ENCODE measurements at places on chromosomes 2 and 18.

GRCh38 chr2:239209783-239210182, 191.0 kb downstream of the HDAC4 start:
- DNase-seq, result no peak

- DNase-seq, result no peak
These were observed 33.1 kb upstream of the SMAD7 start for GRCh38 chr18:48983793-48984437.

- DNase-seq, result no peak
These were observed 232.2 kb downstream of the MYCN start for GRCh38 chr2:16172324-16173175.

DNA sequence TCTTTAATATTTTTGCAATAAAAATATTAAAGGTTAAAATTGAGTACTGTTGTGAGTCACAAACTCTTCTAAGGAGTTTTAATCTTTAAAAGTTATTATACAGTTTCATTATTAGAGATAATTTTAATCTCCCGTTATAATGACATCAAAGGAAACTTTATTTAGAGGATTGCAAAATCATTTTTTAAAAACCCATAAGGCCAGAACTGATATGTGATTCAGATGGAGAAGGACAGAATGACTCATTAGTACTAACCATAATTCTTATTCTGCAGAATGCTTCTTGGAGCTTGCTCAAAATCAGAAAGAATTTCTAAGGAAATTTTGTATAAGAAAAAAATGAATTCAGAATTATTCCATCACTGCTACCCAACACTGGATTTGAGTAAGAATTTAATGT, 12.5 kb upstream of the HNRNPLL start:
- no peak for DNase-seq

GRCh38 chr18:59268721-59269562, 4.3 kb downstream of the RAX start:
- peak; percentile 59 for DNase-seq

- no peak for DNase-seq
These were observed 29.1 kb upstream of the MGAT4A start for GRCh38 chr2:98759827-98760625.

DNA sequence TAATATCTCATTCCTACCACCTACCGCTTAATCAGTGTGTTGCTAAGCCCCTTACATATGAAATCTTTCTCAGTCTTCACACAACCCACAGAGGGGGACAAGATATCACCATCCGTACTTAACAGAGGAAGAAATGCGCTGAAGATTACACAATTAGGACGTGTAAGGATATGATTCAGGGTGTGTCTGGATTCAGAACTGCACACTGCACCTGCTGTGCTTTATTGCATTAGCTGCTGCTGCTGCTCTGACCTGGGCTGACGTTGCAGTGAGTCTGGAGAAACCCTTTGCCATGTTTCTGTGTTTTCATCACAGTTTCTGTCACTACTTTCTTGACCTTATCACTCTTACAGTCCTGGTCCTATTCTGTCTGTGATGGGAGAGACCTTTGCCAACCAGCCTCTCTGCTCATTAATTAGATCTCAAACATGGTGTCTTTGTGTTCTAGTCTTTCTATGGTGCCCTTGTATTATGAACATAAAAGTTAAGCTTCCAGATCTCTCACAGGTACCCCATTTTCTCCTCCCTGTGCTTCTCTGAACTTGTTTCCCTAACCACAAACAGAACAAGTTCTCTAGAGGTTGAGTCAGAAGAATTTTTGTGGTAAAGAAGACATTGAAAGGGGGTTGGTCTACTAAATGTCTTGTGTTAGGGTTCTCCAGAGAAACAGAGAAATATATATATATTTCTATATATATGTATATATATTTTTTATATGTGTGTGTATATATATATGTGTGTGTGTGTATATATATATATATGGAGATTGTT, 92.9 kb upstream of the CYP1B1 start:
- no peak for DNase-seq

- DNase-seq, result no peak
These were observed 112.3 kb downstream of the MEP1B start for GRCh38 chr18:32301976-32302743.

DNA sequence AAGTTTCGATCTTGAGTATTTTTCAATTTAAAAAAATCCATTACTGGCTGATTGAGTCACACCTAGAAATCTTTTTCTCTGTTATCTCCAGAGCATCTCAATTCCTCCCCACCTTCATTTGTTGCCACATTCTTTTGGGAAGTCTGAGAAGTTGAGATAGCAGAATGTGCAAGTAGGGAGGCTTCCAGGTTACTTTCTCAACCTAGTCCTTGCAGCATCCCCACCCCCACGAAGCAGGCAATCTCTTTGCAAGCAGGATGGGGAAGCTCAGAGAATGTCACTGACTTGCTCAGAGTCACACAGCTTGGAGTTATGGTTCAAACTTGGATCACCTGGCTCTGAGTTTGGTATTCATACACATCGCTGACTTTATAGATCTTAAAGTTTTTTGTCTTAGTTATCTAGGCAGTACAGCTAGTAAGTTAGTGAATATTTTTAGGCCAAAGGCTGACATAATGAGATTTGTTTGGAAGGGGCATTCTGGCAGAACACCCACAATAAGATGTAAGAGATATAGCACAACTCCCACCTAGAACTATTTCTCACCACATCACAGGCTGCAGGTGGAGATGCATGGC, 25.9 kb upstream of the LCLAT1 start:
- no peak for DNase-seq

DNA sequence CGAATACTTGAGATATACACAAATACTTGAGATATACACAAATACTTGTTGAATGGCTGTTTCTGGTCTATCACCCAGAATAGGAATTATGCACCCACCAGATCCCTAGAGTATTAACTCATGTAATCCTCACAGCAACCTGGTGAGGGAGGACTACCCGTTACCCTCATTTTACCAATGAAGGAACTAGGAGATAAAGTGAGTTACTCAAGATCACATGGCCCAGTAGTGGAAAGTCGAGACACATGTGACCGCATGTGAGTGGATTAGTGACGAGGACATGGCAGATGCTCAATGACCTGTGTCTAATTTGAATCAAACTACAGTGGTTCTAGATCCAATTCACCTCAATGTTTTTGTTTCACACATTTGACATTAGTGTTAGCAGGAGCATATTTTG, 2.4 kb downstream of the MOGAT1 start:
- no peak for DNase-seq

DNA sequence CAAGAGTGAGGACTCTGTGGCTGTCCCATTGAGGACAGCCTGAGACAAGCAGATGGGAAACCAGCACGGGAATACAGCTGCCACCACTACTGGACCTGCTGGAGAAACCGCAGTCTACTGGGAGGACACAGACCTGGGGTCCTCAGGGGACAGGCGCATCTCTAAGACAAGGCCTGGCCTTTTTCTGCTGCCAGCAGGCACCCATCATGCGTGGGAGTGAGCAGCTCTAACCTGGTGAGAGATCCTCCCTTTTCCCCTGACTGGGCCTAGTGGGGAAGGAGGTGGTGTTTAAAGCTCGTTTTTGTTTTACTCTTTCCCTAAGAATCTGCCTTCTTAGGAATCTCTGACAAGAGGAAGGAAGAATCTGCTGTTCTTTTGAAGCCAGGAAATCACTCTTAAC, 36.6 kb downstream of the CYRIA start:
- DNase-seq, result no peak

- DNase-seq, result no peak
These were observed 649.9 kb upstream of the FANCL start for GRCh38 chr2:58890865-58891525.

DNA sequence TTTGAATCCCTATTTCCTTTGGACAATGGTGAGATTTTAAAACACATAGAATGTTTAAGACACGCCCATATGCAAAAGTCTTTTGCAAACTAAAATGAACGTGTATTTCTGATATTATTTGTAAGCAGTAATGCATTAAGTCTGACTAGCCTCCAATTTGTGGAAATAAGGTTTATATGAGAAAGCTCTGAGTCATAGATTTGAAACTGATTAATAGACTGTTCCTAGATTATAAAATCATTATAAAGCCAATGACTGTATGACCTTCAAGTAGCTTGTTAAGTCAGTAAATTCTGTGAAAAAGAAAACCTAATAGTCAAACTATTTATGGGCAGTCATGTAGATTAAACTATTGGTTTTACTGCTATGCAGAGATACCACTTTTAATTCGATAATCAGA, 12.8 kb upstream of the EFEMP1 start:
- no peak for DNase-seq

- no peak for DNase-seq
These were observed 761.6 kb downstream of the DSC3 start for GRCh38 chr18:30280861-30281470.

- DNase-seq, result no peak
These were observed 230.7 kb upstream of the CCDC68 start for GRCh38 chr18:55189972-55190371.

DNA sequence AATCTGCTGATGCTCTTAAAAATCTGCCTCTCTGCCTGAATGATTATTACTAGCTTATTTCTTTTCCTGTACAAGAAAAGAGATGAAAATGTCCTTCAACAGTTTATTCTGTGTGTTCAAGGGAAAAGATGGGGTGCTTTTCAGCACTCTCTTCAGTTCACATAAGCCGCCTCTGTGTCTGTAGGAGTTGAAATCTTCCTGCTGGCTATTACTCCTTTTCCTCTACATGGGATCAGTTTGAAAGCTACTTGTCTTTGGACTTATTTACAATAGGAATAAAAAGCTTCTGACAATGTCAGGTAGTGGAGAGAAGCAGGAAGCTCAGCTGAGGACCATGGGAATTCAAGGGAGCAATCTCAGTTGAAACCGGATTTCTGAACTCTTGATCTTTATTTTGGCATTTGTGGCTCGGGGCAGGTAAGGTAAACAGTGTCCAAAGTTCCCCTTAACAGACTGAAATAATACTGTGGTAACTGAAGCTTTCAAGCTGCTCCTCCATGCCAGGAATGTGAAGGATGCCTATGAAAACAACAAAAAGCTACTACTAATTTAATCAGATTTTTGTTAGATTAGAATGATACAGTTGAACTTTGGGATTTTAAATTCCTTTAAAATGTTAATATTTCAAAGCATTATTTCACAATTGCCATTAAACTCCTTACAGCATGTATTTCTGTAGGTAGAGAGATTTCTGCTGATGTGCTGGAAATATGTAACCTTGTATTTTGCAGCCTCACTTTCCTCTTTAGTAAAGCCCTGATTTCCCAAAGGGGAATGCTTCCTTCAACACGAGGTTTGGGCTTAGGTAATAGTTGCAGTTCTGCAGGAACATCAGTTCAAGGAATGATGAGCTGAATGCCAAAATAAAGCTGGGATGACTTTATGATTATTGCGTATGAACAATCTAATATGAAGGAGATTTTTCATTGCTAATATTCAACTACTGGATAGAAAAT, 43.6 kb downstream of the MAPRE2 start:
- DNase-seq, result no peak

DNA sequence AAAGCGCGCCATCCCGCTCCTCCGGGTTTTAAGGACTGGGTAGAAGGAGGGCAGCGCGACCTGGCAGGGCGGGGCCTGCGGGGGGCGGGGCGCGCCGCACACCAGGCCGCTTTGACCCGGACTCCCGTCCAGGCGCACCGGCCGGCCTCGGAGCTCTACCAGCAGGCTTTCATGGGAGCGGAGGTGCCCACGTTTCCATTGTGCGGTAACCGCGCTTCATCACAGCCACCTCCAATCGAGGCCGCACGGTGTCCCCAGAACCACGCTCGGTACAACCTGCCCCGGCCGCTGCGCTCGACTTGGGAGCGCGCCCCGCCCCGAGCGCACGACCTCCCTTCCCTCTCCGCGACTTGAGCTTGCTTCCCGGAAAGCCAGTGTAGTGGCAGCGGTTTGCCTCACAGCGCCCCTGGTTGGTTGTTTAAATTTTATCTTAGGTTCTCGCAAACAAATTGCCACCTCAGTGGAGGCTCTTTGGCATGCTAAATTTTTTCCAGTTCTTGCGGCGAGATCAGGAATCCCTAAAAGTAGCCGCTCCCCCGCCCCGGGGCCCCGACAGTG, 280 bp upstream of the CYP1B1 start:
- DNase-seq, result peak; percentile 48

DNA sequence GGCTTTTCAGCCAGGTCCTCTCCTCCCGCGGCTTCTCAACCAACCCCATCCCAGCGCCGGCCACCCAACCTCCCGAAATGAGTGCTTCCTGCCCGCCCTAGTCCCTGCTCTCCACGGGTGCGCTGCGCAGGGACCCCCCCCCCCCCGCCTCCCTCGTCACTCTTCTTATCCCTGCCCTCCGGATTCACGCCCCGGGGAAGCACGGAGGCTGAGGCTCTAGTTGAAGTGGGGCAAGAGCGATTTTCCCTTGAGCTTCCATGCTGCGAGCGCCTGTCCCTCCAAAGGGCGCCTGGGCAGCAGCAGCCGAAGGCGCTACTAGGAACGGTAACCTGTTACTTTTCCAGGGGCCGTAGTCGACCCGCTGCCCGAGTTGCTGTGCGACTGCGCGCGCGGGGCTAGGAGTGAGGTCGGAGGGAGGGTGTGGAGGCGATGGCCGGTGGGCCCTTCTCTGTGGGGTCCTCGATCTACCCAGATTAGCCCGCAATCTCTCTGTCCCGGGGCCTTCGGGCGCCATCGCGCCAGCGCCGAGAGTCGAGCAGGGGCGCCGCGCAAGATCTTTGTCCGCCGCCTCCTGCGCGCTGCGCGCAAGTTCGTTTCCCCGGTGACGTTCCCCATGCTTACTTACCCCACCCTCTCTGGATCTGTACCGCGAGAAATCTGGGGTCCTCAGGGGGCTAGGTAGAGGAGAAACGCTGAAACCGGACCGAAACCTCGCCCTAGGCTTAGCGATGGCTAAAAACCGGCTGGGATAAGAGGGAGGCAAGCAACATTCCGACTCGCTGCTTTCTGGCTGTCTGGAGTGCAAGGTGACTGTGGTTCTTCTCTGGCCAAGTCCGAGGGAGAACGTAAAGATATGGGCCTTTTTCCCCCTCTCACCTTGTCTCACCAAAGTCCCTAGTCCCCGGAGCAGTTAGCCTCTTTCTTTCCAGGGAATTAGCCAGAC, 677 bp downstream of the GAD1 start:
- no peak for DNase-seq

DNA sequence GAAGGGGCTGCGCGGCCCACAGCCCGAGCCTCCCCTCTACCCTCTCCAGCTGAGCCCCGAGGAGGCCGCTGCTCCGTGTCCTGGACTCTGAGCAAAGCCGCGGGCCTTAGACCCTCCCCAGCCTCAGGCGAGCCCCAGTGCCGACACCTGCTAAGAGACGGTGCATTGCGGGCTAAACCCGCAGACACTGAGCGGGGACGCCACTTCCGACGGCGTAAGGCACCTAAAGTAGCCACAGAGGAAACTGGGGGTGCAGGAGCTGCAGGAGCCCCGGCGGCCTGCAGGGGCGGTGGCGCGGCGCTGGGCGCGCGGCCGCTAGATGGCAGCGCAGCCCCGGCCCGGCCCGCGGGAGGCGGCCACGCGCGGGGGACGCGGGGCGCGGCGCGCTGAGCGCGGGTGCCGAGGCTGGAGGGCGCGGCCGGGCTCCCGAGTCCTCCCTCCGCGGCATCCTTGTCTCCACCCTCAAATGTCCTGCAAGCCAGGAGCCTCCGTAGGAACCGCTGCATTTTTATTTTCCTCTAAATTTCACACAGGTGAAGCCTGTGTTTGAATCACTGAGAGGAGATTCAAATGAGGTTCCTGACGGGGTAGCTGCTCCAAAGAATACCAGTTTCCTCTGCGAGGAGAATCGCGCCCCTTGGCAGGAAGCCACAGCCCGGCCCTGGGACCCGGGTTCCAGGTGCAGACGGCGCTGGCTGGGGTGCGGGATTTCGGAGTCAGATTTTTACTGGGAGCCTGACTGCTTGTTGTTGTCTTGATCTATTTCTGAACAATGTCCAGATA, 650.5 kb downstream of the GALR1 start:
- DNase-seq, result peak; percentile 52
